Colonic mucosa (tissue), 4 donors: ENCODE measurements at places on chromosomes 3 and 15. TPM values are rescaled to one million over a fixed set of nuclear protein-coding genes. Genes with fewer than 3 reads are reported as not detected.

- H3K36me3 ChIP-seq: no peaks in the 10 kb centered on the region
- H3K4me3 ChIP-seq: no peak overlapping the region
- H3K27ac ChIP-seq: no peak overlapping the region
These were observed 176.9 kb upstream of the ANKRD28 start for GRCh38 chr3:15974647-15975046.

- H3K4me1 ChIP-seq: no peaks in the 10 kb centered on the region
- H3K27ac ChIP-seq: no peak overlapping the region
- no peak for DNase-seq
- H3K36me3 ChIP-seq: peaks cover 4% of the 10 kb centered on the region
- H3K27me3 ChIP-seq: no peaks in the 10 kb centered on the region
- no peak overlapping the region for H3K4me3 ChIP-seq
These were observed 30.7 kb upstream of the IP6K2 start for GRCh38 chr3:48747706-48748105.

DNA sequence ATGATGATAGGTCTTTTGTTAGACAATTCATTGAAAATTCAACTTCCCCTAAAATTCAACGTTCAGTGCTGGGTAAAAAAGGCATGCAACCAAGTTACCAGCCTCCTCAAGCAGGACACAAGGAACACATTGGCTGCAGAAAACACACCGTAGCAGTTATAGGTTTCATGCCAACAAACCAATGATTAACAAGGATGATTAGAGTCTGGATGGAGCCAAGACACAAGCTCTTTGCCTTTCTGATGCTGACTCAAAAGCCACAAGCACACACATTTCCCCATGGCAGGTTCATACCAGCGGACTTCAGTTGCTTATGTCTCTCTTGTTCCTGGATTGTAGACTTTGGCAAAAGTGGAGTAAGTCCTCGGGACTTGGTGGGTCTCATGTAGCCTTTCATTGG, 105.8 kb downstream of the DHX30 start:
- no peak overlapping the region for H3K27ac ChIP-seq
- no peaks in the 10 kb centered on the region for H3K27me3 ChIP-seq
- H3K4me3 ChIP-seq: no peak overlapping the region
- DNase-seq: no peak
- H3K36me3 ChIP-seq: no peaks in the 10 kb centered on the region

DNA sequence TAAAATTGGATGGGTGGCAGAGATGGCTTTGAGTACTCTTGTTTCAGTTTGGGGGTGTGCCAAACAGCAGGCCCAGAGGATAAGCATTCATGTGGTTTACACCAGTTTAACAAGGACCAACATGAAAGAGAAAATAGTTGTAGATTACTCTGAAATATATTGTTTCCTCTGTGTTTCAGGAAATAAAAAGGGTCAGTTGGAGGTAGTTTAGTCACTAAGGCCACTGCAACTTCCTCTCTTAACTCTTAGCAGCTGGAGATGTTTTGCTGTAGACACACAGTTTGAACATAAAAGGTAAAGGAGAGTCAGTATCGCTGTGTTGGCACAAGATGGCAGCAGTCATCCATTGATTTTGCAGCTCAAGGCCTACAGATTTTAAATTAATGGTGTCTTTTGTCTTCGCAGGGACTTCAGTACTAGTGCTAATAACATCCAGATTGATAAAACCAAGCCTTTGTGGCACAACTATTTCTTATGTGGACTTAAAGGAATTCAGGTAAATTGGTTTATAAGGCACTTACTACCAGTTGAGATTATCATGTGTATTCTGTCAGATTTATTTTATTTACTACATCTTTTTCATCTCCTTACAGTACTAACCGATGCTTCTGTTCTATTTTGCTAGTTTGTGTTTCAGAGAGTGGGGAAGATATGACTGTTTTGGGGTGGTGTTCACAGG, 65.5 kb downstream of the GALK2 start:
- H3K4me3 ChIP-seq: no peak overlapping the region
- H3K4me1 ChIP-seq: no peaks in the 10 kb centered on the region
- H3K36me3 ChIP-seq: no peaks in the 10 kb centered on the region
- H3K27ac ChIP-seq: no peak overlapping the region

The ERC2 gene
- 0.30 TPM for total RNA-seq
